ENCODE measurements at places on chromosomes 4 and X.

DNA sequence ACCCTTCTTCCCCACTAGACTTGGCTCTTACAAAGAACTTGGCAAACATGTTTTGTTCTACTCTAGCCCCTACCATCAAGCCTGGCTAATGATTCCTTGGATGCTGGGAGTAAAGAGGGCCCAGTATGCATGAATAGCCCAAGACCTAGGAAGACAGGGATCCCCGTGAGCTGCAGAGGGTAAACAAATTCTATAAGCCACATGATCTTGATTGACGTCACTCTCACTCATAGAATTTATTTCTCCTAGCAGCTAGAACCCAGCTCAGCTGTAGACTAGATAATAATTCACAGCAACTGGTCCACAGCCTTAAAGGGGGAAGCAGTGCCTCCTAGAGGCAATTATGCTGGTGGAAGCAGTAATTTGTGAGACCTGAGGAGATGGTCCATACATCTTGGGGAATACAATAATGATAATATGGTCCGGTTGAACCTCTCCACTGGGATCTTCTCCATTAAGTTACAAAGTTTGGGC, 16.1 kb upstream of the USO1 start:
- no peak for DNase-seq

GRCh38 chrX:119040432-119040831, 32.4 kb upstream of the CT47C1 start:
- no peak for DNase-seq

DNA sequence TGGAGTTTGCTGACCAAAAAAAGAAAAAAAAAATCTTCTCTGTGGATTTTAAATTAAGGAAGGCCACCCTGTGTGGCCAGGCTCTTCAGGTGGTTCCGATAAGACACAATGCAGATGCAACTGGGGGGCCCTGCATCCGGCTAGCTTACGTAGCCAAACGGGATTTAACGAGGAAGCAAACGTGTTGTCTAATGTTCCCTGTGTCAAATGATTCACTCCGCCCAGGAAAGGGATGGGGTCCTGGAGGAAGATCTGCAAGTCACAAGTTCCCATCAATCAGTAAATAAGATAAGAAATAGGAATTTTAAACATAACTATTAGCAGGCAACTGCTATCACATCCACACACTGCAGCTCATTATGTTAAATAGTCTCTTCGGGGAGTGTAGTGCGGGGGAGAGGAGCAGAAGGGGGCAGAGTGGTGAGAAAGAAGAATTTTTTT, 216.4 kb upstream of the GYPA start:
- DNase-seq = no peak

GRCh38 chrX:150303386-150304097, 59.6 kb upstream of the MAMLD1 start:
- no peak for DNase-seq

DNA sequence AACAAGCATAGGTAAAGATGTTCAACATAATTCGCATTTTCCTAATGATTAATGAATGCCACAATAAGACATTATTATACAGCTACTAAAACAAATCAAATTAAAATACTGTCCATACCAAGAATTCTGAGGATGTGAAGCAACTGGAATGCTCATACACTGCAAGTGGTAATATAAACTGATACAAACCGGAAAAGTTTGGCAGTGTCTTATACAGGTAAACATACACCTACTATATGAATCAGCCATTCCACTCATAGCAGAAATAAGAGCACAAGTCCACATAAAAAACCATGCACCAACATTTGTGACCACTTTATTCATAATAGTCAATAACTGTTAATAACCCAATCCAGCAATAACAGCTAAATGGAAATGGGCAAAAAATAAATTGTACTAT, 79.3 kb downstream of the FBXW7 start:
- DNase-seq = no peak

DNA sequence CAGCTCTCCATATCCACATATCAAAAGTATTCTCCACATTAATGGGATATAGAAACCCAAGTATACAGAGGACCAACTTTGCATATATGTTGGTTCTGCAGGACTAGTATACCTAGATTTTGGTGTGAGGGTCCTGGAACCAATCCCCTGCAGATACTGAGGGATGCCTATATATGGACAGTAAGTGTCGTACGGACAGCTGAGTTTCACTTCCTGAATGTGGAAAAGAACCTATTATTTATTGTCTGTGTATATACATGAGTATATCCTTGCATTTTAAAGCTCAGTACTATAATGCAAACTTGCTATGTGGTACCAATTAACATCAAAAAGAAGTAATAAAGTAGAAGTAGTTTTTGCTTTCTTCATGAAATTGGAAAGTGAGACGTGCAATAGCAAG, 101.9 kb downstream of the FBXW7 start:
- DNase-seq = no peak

Data from NCI-H2081 treated with DMSO at 0.1 percent for 48 hours (cell line).